ENCODE measurements at places on chromosomes 11 and 22.
A peak's percentile ranks its signal among the peaks of the same experiment; 100 is the strongest.

DNA sequence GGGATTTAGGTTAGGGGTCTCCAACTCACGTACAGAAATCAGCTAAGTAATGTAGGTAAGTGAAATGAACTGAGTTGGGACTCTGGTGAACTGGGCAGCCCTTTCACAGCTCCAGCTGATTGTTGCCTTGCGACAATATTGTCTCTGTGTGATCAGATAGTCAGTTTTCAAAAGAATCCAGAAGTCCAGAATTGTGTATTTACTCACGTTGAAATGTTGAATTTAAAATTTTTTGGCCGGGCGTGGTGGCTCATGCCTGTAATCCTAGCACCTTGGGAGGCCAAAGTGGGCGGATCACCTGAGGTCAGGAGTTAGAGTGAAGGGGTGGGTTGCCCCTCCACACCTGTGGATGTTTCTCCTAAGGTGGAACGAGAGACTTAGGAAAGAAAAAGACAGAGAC is 18.8 kb upstream of the WDR74 start:
- no peak for DNase-seq

DNA sequence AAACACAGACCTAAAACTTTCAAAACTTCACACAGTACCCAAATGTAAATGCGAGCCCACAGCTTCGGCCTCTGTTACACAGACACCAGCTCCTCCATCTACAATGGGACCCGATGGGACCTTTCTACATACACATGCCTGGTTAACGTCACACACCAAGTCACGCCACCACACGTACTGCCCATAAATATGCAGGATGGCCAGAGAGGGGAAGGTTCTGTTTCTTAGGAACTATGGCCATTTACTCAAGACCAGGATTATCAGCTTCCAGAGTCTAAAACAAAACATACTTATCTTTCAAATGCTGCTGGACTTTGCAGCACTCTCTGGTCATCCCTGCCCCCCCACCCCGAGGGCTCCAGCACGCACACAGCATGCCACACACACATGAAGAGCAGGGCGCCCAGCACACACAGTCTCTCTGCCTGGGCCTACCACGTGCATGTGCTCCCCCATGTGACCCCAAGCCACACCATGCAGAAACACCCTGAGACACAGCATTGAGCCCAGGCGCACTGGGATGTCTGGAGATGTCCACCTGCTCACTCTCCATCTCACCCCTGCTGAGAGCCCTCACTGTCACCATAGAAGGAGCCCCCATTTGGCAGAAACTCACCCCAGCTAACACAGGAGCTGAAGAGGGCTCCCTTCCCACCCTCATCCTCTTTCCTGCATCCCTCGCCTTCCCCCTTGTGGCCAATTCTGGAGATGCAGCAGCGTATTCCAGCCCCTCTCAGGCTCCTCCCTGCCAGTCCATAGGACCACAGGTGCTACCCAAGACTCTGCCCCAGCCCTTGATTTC is 61.8 kb downstream of the SLC22A12 start:
- DNase-seq: peak; percentile 60

GRCh38 chr11:13767471-13767870 is 99.0 kb downstream of the FAR1 start:
- DNase-seq: no peak

DNA sequence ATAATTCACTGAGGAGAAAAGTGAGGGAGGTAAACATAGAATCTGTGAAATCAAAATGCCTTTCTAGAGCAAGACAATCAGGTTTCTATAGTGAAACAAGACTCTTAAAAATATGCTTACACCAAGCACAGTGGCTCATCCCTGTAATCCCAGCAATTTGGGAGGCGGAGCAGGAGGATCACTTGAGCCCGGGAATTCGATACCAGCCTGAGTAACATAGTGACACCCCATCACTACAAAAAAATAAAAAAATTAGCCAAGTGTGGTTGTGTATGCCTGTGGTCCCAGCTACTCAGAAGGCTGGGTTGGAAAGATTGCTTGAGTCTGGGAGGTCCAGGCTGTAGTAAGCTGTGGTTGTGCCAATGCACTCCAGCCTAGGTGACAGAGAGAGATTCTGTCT is 43.2 kb upstream of the ME3 start:
- no peak for DNase-seq

DNA sequence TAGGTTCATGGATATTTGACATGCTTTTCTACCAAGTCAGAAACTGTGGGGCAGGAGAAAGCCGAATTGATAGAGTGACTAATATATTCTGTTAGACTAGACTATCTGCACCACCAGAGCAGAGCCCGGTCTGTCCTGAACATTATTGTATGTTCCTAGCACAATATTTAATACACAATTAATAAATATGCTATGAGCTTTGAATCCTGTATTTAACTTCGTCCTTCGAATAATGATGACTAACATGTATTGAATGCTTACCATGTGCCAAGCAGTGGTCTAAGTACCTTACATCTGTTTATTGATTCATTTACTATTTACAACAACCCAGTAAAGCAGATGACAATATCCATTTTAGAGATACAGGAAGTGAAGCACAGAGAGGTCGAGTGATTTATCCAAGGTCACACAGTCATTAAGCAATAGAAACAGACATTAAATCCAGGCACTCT is 44.8 kb upstream of the ANO3 start:
- no peak for DNase-seq

DNA sequence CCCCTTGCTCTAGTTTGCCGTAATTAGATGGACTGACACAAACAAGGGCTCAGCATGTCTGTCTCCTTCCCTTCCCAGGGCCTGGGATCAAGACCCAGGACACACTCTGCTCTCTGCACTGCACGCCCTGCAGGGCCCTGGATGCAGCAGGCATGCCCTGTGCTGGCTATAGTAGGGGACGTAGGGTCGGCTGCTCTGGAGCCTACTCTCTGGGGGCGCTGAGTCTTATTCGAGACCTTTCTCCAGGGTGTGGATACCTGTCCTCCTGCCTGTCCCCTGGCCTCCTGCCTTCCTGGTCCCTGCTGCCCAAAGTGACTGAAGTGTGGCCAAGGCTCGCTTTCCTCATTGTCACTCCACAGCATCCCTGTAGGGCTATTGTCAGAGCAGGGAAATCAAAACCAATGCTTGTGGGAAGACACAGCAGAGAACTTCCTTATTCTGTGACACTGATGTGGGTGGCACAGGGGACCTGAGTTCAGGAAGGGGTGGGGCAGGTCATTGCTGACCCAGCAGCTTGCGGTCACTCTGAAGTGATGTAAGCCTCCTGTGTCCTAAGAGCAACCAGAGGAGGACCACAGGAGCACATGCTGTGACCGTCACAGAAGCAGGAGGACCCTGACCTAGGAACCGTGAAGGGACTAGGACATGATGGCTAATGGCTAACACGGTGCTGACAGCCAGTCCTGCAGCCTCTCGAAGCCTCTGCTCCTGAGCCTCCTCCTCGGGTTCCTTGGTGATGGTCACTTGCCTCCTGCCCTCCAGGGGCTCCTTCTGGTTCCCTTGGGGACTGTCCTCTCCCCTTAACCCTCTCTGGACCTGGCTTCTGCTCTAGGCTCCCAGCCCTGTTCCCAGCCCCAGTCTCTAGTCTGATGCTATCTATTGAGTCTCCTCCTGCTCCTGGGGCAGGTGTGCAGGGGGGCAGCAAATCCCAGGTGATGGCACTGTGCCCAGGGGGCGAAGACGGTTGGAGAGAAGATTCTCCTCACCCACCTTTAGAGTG is 10.3 kb downstream of the APOBEC3A start:
- DNase-seq: no peak

GRCh38 chr11:80873310-80873999 is 1432.6 kb upstream of the TENM4 start:
- DNase-seq: peak; percentile 78

- DNase-seq: peak; percentile 27
Observed at GRCh38 chr11:59283825-59284772, 71.4 kb upstream of the MPEG1 start.

- DNase-seq: no peak
Observed at GRCh38 chr11:71418643-71419042, 29.6 kb downstream of the DHCR7 start.

DNA sequence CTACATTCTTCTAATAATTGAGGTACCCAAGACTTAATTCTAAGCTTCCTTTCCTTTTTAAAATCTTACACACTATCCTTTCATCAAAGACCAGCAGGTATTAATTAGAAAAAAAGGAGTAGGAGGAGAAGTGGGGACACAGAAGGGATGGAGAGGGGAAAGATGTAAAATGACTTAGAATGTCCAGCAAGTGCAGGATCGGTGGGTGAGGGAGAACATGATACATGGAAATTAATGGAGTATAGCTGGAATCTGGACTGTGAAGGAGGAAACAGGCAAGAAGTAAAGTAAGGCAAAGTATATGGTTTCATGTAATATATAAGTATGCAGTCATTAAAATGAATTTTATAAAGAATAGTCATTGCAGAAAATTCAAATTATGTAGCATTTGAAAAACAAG is 63.7 kb upstream of the SC5D start:
- DNase-seq: no peak

GRCh38 chr11:1293619-1294015 is 15.8 kb downstream of the TOLLIP start:
- no peak for DNase-seq

DNA sequence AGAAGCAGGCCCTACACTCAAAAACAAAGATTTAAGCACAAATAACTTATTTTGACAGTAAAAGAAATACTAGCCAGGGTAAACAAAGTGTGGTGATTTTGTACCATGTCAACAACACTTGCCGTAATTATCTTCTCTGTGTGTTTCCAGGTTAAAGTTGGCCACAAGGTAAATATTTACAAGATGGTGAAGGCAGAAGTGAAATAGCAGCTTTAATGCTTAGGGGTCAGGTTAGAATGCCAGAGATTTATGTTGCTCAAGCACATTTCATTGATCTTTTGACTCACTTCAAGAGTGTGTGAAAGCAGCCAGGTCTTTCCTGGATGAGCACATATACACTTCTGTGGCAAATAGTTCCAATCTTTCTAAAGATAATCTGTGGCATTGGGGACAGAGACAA is 270.2 kb upstream of the LUZP2 start:
- DNase-seq: no peak

DNA sequence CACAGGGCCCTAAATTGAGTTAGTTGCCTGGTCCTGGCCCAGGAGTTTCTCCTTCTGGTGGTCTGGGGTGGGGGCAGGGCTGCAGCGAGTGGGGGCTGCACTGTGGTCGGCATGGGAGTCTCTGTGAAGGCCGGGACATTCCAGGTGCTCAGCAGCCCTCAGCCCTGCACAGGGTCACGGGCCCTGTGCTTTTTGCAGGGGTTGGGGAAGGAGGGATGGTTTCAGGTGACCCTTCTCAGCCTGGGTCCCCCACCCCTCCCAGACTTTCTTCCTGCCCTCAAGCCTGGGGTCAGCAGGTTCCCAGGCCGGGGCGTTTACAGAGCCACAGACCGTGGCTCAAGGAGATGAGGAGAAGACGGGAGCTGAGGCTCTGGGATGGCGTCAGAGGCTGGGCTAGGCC is 7.8 kb downstream of the EMID1 start:
- DNase-seq: no peak

DNA sequence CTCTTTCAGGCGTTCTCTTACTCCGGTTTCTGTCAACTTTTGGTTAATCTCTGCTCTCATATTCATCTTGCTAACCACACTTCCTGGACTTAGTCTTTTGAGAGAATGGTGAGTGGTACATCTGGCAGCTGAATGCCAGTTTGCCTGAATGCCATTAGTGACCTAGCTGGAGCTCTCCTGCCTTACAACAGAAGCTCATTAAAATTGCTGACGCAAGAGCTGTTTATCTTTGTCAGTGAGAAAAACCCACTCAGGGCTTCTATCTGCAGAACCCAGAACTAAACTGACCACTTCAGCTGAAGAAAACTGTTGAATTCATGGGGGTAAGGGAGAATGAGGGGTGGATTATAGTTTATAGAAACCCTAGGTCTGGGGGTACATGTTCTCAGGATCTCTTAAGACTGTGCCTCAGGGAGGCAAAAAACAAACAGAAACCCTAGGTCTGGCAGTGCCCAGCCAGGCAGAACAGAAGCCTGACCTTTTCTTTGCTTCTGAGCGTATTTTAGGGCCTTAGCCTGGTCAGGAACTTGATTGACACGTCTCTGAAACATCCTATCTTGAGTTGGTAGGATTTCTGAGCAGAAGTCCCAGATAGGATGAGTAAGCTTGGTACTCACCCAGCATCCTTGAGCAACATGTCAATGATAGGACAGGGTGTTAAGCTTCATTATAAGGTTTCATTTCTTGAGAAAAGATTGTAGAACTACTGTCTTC is 52.8 kb upstream of the YWHAH start:
- DNase-seq: peak; percentile 64

GRCh38 chr11:107259811-107260221 is 197.8 kb downstream of the CWF19L2 start:
- no peak for DNase-seq

DNA sequence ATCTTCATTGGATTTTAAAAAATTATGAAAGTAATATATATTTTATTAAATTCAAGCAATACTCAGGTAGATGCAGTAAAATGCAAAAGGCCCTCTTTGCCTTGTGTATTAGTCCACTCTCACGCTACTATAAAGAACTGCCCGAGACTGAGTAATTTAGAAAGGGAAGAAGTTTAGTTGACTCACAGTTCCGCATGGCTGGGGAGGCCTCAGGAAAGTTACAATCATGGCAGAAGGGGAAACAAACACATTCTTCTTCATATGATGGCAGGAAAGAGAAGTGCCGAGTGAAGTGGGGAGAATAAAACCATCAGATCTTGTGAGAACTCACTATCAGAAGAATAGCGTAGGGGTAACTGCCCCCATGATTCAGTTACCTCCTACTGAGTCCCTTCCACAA is 130.8 kb downstream of the HIPK3 start:
- DNase-seq: no peak

DNA sequence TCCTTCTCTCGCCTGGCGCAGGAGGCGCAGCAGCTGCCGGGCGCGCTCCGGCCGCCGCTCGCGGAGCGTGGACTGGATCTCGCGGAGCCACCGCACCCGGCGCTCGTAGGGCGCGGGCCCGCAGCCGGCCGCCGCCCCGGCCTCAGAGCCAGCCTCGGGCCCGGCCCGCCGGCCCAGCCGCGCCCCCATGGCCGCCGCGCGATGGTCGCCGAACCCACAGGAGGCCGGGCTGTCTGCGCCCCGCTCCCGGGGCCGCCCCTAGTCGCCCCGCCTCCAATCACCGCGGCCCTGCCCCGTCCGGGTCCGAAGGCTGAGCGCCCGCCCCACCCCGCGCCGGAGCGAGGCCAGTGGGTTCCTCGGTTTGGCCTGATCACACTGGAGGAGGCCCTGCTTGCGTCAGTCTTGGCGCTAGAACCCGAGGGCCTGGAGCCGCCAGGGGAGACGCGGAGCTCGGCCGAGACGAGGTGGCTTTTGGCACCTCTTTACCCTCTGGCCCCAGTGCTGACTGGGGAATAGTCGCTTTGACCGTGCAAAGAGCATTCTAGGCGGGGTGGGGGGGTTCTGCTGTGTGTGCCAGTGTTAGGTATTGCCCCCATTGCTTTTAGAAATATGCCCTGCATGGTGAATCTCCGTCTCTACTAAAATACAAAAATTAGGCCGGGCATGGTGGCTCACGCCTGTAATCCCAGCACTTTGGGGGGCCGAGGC is at the start of gene LRRC75B:
Gene LRRC75B, minus strand, starts transcription at position 223 of the 708 bp plus-strand sequence. Its CDS starts 34 bp downstream, at position 189.
- DNase-seq: no peak

- DNase-seq: no peak
Observed at GRCh38 chr22:22887621-22888503, at the start of gene IGLL5. Gene IGLL5, plus strand, starts transcription at chr22:22887816. Its CDS starts 238 bp downstream, at chr22:22888054.

DNA sequence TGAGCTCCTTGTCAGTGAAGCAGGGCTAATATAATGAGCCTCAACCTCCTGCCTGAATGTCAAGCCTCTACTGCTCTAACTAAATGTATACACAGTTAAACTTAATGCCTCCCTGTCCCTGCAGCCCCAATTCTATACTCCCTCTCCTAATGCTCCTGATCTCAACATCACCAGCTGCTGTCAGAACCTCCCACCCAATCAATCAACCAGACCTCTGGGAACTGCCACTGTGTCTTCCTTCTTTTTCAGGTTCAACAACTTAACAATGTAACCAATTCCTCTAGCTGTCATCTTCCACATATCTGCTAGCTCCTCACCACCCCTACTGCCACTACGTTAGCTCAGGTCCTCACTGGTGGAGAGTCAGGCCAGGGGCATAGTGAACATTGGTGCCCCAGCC is 339.8 kb upstream of the NARS2 start:
- DNase-seq: no peak

Data from A172 (cell line).